ENCODE measurements at places on chromosomes 16 and 17.

DNA sequence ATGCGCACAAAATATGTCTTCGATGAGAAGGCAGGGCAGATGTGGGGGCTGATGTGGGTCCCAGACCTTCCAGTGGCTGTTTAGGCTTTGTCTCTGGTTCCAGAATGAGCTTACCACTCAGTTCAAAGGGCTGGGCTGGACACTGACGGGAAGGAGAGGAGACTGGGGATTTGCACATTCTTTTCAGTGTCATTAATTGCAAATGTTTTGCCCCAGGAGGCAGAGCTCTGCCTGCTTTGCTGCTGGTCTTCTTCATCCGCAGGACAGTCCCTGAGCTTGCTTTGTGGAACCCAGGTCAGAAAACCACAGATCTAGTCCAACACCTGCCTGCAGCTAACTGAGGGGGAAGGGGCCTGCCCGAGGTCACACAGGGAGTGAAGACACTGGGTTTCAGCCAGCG lies 20.9 kb downstream of the KCNG4 start:
- no peak for DNase-seq

GRCh38 chr16:68234188-68235107 lies 1.5 kb downstream of the ESRP2 start:
- DNase-seq, result peak; percentile 98

- no peak for DNase-seq
These were observed 5.2 kb downstream of the P4HB start for GRCh38 chr17:81854974-81855774.

GRCh38 chr16:3774156-3774767 lies 56.9 kb upstream of the TRAP1 start:
- no peak for DNase-seq

DNA sequence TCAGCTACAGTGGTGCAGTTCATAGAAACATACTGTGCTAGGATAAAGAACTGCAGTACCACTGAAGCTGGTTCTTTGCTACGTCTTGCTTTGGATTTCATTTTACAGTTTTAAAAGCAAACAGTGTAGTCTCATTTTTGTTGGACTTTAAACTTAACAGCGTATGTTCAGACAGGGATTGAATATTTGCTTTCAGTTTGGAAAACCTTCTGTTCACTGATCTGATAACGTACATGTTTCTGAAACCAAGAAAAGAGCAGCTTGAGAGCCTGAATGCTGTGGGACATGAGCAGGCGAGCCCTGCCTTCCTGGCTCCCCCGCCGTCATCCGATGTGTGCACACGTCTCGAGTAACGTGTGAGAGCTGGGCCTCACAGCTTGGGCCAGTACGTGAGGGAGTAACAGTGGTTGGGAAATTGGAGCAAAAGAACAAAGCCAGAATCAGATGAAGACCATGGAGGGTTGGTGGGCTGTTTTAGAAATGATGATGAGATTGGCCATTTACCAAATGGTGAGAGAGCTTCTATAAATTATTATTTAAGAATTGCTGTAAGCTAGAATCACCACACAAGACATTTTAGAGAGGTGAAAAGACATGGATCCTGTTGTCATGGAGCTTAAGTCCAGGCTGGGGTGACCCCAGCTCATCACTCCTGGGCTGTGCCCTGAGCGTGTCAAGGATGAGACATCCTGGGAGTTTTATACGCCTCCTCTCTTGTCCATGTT lies 20.8 kb upstream of the CLEC18C start:
- no peak for DNase-seq

DNA sequence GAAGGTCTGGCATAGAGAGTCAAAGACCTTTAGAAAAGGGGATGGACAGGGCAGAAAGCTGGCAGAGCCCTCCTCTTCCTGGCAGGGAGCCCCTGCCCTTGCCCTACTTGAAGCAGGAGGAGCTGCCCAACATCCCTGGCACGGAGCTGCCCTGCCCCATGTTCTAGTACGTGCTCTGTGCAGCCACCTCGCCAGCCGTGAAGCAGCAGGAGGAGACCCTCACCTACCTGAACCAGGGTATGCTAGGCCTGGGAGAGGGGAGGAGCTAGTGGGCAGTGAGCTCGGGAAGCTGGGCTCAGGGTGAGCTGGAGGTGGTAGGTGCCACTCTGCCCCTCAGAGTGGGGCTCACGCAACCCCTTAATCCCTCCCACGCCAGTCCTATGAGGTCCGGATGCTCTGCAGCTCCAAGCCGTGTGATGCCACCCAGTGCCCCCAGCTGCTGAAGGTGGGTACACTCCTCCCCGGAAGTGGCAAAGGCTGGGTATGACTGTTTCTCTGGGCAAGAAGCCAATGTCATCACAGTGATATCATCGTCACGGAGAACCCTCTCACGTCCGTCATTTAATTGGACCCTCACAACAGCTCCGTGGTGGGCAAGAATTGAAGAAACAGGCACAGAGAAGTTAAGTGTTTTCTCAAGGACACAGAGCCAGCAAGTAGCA lies 12.7 kb upstream of the STAC2 start:
- no peak for DNase-seq

DNA sequence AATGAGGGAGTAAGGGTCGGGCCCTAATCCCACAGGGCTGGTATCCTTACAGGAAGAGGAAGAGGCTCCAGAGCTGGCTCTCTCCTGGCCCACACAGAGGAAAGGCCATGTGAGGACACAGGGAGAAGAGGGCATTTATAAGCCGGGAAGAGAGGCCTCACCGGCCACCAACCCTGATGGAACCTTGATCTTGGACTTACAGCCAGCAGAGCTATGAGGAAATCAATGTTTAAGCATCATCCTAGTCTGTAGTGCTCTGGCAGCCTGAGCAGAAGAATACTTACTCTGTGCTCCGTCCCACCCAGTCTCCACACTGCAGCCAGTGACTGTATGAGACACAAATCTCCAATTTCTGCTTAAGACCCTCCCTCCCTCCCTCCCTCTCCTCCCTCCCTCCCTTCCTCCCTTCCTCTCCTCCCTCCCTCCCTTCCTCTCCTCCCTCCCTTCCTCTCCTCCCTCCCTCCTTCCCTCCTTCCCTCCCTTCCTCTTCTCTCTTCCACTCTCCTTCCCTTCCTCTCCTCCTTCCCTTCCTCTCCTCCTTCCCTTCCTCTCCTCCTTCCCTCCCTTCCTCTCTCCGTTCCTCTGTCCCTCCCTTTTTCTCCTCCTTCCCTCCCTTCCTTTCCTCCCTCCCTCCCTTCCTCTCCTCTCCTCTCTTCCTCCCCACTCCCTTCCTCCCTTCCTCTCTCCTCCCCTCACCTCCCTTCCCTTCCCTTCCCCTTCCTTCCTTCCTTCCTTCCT lies 8.9 kb upstream of the TMEM220 start:
- no peak for DNase-seq

- no peak for DNase-seq
These were observed 146.8 kb downstream of the ZFHX3 start for GRCh38 chr16:72901000-72901627.

GRCh38 chr16:79008036-79008868 lies 592.3 kb downstream of the MAF start:
- no peak for DNase-seq

DNA sequence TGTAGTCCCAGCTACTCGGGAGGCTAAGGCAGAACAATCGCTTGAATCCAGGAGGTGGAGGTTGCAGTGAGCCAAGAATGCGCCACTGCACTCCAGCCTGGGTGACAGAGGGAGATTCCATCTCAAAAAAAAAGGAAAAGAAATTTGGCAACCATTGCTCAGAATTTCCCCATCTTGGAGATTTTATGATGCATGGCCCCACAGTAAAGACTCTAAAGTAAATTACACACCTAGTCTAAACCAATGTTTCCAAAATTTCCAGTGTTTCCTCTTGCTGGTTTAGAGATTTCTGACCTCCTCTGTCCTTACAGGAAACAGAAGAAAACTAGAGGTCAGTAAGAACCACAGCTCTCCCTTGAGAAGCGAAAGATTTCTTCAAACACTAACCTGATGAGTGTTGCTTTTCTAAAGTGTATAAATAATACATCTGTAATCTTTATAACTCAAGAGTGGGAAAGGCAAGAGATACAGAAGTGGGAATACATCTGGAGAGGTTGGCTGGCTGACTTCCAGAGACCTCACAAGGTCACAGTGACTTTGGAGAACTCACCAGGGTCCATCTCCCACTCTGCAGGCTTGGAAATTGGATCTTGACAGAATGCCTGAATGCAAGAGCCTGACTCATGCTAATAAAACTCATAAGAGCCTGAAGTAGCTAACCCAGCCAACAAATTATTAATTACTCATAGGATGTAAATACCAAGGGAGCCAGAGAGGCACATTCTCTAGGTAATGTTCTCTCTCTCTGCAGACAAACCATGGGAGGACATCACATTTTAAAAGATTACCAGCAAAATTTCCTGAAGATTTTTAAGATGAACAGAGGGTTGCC lies 8.8 kb downstream of the ADAT1 start:
- DNase-seq, result no peak

DNA sequence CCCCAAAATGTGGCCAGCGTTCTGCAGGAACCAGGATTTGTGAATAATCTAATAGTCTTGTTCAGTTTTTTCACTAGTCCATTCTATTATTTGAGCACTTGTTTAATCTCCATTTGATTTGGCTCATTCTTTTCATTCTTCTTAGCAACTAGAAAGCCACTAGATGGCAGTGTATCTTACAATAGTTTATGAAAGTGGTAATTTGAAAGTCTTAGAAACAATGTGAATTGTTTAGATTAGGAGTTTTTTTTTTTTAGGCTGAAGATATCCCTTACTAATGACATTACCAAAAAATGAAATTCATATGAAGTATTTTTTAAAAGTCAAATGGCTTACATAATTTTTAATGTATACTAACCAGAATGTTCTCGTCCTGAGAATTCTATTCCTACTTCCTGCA lies 6.7 kb downstream of the ERI2 start:
- no peak for DNase-seq

GRCh38 chr17:31552568-31552967 lies 161.1 kb downstream of the RAB11FIP4 start:
- no peak for DNase-seq

GRCh38 chr17:7190276-7190917 lies 11.2 kb upstream of the ASGR1 start:
- no peak for DNase-seq

- no peak for DNase-seq
These were observed 108.2 kb upstream of the IRX5 start for GRCh38 chr16:54822492-54822891.

Measured in LNCaP clone FGC (cell line).